ENCODE measurements at places on chromosomes 3 and 15.
A peak's percentile ranks its signal among the peaks of the same experiment; 100 is the strongest.

DNA sequence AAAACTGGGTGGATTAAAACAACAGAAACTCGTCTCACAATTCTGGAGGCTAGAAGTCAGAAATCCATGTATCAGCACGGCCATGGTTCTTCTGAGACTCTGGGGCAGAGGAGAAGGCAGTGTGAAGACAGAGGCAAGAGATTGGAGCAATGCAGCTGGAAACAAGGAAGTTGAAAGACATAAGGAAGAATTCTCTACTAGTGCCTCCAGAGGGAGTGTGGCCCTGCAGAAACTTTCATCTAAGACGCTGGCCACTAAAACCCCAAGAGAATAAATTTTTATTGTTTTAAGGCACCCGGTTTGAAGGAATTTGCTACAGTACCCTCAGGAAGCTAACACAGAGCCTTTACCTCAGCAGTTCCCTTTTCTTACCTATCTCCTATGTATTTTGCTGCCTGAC, 1012.2 kb upstream of the CADM2 start:
- no peak for DNase-seq

GRCh38 chr3:128760881-128761280, 34.9 kb downstream of the RAB7A start:
- no peak for DNase-seq

- no peak for DNase-seq
Measured at GRCh38 chr3:156461889-156462288, 93.0 kb downstream of the SSR3 start.

- DNase-seq, result no peak
Measured at GRCh38 chr15:59762558-59762957, 73.4 kb upstream of the BNIP2 start.

DNA sequence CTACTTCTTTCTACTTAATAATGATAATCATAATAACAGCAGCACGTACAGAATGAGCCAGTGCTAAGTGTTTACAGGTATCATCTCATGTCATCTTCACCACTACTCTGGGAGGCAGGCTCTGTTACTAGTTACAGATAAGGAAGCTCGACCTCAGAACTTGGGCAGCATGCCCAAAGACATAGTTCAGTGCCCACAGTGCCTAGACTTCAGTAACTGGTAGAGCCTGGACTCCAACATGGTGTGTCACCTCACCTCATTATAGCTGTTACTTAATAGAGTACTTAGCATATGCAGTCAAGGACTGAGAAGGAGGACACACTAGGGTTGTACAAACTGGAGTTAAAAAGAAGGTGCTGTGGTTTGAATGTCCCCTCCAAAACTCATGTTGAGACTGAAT, 7.6 kb downstream of the GADL1 start:
- no peak for DNase-seq

GRCh38 chr3:13403847-13404246, 16.3 kb downstream of the NUP210 start:
- DNase-seq, result no peak

GRCh38 chr3:142723665-142723967, 218 bp upstream of the TRPC1 start:
- DNase-seq, result no peak

DNA sequence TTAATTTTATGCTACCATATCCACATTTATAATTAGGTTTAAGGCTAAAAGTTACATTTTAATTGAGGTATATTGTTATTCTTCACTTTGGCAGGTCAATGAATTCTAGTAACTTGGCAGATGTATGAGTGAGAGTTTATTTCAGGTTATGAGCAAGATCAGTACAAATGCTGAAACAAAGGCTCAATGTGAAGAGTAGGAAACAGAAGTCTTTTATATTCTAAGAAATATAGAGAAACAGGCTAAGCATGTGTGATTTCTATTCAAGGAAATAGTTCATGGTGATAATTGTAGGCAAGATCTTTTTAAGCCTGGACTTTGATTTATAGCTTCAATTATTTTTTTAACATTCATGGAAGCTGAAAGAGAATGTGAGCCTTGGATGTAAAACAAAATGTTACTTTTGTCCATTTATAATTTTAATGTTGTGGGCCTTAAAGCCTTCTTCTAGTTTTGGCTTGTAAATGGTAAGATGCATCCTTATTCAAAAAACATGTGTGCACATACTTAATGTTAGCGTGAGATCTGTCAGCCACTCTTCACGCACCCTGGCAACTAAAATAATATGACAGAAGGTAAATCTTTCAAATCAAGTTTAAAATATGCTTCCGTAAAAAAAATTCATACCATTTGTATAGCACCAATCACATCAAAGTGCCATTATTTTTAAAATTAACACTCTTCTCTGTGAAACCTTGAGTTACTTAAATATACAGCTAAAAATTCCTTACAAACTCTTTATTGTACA, 22.8 kb upstream of the OSTN start:
- no peak for DNase-seq

- DNase-seq, result no peak
Measured at GRCh38 chr15:64696481-64696880, 78.9 kb downstream of the RBPMS2 start.

DNA sequence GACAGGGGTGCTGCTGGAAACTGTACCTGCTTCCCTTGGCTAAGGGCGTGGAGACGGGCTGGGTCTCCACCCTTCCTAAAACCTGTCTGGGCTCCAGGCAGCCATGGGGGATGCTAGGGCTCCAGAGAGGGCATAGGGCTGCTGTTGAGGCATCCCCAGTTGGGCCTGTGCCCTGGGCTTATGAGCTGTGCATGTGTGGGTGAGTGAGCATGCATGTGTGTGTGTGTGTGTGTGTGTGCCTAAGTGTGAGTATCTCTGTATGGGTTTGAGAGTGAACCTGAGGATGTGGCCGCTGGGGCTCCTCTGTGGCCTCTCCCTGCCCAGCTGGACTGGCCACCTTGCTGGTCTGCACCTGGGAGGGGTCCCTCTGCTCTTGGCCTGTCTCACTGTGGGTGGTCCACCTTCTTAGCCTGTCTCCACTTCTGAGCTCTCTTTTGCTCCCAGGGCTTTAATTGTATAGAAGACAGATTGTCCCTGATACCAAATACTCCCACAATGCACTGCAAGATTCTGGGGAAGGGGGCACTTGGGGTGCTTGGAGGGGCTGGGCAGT, 11.9 kb upstream of the TMEM115 start:
- DNase-seq, result no peak

DNA sequence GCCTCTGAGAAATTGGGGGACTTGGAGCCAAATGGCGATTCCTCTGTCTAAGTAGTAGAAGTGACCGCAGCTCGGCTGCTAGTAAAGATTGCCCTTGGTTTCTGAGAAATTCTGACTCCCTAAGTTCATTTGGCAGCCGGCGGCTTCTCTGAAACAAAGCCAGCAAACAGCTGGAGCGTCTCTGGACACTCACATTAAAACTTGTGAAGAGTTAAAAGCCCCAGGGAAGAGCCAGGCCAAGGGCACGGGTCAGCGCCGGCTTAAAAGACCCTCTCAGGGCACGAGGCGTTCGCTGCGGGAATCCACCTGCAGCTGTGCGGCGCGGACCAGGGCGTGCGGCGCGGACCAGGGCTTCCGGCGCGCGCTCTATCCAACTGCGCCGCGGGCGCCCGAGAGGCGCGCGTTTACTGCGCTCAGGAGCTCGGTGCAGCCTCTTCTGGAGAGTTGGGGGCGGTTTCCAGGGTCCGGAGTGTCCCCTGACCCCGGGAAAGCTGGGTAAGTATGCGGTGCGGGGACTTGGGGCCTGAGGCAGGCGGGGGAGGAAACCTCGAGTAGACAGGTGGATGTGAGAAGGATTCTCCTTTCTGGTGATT, at the start of gene COL6A5:
Gene COL6A5, plus strand, starts transcription at position 186 of the 593 bp plus-strand sequence. CDS start 27,967 bp downstream, outside the sequence.
- DNase-seq, result peak; percentile 50

DNA sequence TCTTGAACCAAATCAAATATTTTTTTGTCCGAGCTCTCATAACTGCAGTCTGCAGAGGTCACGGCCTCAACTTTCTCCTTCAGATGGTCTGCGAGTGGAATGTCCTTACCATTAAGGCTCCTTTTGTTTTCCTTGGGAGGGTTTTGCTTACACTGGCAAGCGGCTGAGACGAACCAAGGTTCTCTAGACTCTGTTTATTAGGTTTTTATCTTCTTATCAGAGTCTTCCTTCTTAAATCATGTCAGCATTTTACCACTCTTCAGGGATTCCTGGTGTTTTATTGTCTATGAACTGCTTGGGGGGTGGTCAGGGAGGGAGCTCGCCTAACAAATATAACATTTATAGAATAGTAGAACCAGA, 773.7 kb upstream of the NR2F2 start:
- DNase-seq, result peak; percentile 62

DNA sequence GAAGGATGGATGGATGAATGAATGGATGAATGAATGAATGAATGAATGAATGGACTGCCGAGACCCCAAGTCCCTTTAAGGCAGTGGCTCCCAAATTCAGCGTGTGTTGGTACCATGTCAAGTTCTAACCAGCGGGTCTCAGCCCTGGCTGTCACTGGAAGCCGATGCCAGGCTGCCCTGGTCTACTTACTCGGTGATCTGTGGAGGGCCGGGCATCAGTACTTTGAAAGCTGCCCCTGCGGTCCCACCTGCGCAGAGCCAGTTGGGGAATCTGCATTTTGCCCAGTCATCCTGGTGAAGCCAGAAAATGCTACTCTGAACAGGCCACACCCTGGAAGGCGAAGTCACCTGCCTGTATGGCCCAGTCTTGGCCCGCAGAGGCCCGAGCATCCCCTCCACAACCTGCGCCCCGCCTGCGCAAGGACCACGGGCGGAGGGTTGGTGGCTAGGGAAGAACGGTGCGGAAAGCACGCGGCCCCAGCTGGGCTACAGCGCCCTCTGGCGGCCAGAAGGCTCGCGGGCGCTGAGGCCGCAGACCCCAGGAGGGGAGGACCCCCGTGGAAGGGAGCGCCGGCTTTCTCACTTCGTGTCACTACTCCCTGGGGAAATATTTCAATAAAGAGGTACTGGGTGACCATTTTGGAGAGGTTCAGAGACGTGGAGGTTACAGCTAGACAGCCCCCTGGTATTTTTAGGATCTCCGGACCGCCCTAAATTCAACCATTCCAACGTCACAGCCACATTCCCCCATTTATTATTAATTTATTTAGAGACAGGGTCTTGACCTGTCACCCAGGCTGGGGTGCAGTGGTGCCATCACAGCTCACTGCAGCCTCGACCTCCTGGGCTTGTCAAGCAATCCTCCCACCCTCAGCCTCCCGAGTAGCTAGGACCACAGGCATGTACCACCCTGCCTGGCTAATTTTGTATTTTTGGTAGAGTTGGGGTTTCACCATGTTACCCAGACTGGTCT, 34.9 kb downstream of the PRKCD start:
- peak; percentile 77 for DNase-seq

GRCh38 chr3:113623324-113623723, 73.1 kb downstream of the USF3 start:
- DNase-seq, result peak; percentile 32

DNA sequence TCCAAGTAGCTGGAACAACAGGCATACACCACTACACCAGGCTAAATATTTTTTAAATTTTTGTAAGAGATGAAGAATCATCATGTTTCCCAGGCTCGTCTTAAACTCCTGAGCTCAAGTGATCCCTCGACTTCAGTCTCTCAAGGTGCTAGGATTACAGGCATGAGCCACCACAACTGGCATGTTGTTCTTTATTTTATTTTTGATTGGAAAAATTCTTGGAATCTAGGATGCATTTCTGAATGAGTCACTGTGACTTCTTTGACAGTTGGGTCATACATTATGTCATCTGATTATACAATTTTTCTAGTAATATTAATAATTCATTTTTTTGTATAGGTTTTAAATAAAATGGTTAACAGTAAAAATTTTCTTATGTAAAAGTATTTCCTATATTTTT, 870.2 kb downstream of the SI start:
- DNase-seq, result no peak

- DNase-seq, result no peak
Measured at GRCh38 chr3:33171580-33171979, 47.0 kb downstream of the SUSD5 start.

- no peak for DNase-seq
Measured at GRCh38 chr3:180680097-180680430, 775 bp upstream of the CCDC39 start.

- no peak for DNase-seq
Measured at GRCh38 chr15:27770086-27770607, 329.0 kb downstream of the OCA2 start.

DNA sequence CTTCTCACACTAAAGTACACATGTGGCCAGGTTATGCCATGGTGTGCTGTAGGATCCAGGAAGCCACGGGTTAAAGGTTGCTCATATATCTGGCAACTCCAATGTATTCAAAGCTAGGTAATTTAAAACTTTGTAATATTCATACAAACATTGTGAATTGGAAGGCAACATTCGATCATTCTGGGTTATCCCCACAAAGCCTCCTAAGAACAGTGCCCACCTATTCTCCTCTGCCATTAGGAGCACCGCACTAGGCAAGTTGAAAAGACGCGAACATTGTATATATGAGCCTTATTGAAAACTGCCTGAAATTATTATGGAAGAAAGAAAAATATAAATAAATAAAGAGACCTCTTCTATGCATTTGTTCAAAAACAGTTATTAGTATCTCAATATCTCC, 228.2 kb downstream of the IGSF11 start:
- DNase-seq, result no peak

- DNase-seq, result no peak
Measured at GRCh38 chr3:114128826-114129225, 50.0 kb downstream of the DRD3 start.

DNA sequence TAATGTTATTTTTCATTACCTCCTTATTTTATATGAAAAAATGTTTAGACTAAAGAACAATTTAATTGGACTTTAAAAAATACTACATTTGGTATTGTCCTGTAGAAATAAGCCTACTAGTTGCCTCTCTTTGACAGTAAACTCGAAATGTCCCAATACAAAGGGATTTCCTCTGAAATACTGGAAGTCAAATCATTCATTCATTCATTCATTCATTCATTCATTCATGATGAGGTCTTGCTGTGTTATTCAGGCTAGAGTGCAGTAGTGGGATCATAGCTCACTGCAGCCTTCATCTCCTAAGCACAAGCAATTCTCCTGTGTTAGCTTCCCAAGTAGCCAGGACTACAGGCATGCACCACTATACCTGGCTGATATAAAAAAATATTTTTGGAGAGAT, 50.6 kb upstream of the PYGO1 start:
- DNase-seq, result no peak

GRCh38 chr3:46168583-46169345, 39.3 kb downstream of the CCR1 start:
- DNase-seq, result no peak

DNA sequence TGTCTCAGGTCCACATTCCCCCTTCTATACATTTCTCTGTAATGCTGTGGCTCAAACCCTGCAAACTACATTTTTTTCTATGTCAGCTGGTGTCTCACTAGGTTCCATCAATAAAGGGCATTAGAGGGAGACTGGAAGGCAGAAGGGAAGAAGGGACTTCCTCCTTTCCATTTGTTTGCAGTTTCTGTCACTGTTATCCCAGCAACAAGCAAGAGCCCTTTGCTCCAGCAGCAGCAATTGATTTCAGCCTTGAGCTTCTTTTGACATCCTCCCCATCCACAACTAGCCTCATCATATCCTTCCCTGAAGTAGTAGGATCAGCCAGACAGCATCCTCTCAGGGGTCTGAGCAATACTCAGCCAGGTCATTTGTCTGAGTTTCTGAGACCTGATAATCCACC, 5.3 kb upstream of the NCK1 start:
- DNase-seq, result no peak

GRCh38 chr15:40248006-40248783, 9.3 kb downstream of the PAK6 start:
- DNase-seq, result no peak

All from right kidney (tissue), 9 donors.